ENCODE measurements at places on chromosomes 2 and 18.

- no peak for DNase-seq
Observed at GRCh38 chr2:219084791-219085190, 24.1 kb upstream of the IHH start.

DNA sequence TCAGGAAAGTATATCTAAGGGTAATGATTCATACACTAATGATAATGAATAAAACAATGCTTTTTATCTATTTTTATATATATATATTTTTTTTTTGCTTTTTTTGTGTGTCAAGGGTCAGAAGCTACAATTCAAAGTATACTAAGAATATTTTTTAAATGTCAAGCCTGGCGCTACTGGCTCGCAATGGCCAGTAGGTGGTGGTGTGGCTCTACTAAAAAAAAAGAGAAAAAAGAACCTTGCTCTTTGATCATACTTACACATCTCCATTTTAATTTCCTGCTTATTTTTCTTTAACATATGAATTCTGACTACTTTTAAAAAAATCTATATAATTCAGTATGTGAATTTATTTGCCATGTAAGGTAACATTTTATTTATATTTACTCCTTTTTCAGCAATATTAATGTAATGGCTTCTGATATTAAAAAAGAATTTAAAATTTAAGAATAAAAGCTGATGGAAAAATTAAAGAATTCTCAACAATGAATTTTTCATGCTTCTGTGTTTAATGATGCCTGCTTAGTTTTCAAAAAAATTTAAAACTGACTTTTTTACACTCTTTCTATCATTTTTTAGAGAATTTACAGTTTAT lies 232.9 kb downstream of the GULP1 start:
- peak; percentile 65 for DNase-seq

GRCh38 chr2:109242654-109243331 lies 113.8 kb downstream of the SH3RF3 start:
- peak; percentile 66 for DNase-seq

- no peak for DNase-seq
Observed at GRCh38 chr2:114061566-114062098, 171.7 kb downstream of the ACTR3 start.

DNA sequence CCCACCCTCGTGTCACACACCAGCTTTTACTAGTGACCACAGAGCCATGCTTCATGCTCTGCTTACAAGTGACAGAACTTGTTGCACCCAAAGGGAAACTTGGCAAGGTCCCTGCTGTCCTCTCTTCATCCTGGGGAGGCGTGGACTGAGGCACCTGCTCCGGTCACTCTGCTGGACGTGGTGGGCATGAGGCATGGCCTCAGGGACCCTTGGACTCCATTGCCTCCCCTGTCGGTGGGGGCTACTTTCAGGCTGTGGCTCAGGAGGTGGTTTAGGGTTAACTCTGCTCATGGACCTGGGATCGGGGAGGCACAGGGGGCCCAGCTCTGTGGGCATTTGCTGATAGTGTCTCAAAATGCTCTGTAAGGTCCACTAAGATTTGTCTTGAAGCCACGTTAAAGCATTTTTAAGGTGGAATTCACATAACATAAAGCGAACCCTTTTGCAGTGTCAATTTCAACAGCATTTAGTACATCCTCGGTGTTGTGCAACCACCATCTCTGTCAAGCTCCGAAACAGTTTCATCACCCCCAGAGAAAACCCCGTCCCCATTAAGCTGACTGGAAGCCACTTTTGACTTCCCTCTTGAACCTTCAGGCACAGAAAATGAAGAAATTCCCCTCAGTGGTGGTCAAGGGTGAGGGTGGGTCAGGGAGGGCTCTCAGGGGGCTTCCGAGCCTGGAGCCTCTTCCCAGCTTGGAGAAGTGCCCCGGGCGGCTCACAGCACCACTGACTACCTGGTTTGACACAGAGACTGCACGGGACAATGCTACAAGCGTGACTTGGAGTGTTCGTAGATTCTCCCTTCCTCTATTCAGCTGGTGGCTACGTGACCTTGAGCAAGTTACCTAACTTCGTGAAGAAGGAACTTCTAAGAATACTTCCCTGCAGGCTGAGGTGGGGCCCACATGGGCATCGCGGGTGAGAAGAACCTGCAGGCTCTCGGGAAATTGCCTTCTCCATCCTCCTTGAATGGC lies 100.0 kb upstream of the HDAC4 start:
- DNase-seq = no peak

DNA sequence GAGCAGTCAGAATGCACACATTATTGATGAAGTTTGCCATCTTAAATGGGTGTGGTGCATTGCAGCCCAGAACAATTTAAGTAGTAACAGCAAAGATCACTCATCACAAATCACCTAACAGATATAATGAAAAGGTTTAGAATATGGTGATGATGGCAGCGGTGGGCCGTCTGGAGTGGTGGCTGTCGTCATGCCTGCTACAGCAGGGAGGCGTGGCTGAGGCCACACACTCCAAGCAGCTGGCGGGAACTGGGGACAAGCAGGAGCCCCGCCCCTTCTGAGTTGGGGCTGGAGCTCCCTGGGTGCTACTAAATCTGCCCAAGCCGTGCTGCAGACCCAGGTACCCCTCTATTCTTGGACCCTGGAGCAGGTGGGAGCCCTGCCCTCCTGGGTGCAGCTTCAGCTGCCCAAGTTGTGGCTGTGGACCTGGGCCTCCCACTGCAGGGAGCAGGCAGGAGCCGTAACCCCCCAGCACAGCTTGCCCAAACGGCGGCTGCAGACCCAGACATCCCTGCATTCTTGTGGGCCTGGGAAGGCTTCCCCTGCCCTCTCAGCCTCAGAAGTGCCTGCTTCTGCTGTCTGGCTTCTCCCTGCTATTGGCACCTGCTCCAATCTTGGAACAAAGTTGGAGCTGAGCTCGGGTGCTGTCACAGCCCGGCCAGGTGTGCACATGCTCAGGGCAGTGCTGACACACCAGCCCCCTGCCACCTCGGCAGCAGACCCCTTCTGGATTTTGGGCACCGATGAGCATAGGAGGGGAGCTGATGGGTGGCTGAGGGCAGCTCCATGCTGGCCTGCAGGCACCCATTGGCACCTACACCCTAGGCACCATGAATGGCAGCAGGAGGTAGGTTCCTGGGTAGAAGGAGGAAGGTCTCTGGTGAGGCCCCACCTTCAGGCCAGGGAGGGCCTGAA lies 149.3 kb downstream of the EHBP1 start:
- DNase-seq = no peak

GRCh38 chr2:240503848-240504247 lies 53.9 kb downstream of the ANKMY1 start:
- DNase-seq = no peak

GRCh38 chr2:65232636-65233035 lies 5.0 kb downstream of the ACTR2 start:
- DNase-seq = no peak

DNA sequence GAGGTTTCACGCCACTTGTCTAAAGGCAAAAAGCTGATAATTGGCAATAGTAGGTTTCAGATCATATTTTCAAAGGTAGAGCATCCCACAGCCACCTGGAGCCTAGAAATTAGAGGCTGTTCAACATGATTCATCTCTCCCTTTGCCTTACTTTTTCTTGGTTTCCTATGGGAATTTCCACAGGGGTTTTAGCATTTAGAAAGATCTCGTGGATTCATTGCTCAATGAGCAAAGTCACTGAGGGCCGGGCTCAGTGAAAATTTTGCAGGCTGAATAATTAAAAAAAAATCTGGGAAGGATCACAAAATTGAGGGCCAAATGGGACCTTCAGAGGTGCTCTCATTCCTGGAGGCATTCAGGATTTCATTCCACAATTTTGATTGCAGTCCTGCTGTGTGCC lies 137.1 kb downstream of the VAPA start:
- DNase-seq = no peak
